ENCODE measurements at places on chromosomes 2 and 18. TPM values are rescaled to one million over a fixed set of nuclear protein-coding genes. Genes with fewer than 3 reads are reported as not detected.

GRCh38 chr2:200575957-200576356 is 9.9 kb upstream of the AOX1 start:
- peaks cover 18% of the 10 kb centered on the region for H3K4me1 ChIP-seq
- H3K27ac ChIP-seq: no peak overlapping the region
- no peak for DNase-seq
- no peaks in the 10 kb centered on the region for H3K27me3 ChIP-seq
- H3K36me3 ChIP-seq: peaks cover 49% of the 10 kb centered on the region
- no peak overlapping the region for H3K4me3 ChIP-seq

Gene IL1F10
- not detected for total RNA-seq

DNA sequence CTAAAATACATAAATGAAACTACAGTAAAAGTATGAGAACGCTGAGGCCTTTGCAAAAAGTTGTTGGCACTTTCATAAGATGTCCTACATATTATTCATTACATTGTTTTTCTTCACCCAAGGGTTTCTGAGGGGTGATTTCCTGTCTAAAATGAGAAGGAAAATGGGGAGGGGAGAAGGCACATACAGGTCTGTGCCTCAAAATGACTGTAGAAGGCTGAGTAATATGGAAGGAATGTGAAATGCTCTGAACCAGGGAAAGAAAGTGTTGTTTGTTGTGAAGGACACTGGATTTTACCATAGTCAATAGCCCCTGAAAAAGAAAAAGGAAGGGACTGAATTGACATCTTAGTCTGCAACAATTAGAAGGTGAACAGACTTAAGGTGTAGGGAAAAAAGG is 99.5 kb upstream of the RNF152 start:
- H3K4me3 ChIP-seq: no peak overlapping the region
- H3K4me1 ChIP-seq: peaks cover 8% of the 10 kb centered on the region
- no peak overlapping the region for H3K27ac ChIP-seq
- H3K27me3 ChIP-seq: no peaks in the 10 kb centered on the region

- no peaks in the 10 kb centered on the region for H3K4me1 ChIP-seq
- no peak overlapping the region for H3K4me3 ChIP-seq
- no peak overlapping the region for H3K27ac ChIP-seq
- no peaks in the 10 kb centered on the region for H3K36me3 ChIP-seq
- H3K27me3 ChIP-seq: no peaks in the 10 kb centered on the region
Observed at GRCh38 chr2:182359027-182359989, 67.5 kb downstream of the PDE1A start.

GRCh38 chr18:8499810-8500675 is 109.2 kb upstream of the RAB12 start:
- H3K27me3 ChIP-seq: no peaks in the 10 kb centered on the region
- H3K4me3 ChIP-seq: no peak overlapping the region
- no peaks in the 10 kb centered on the region for H3K4me1 ChIP-seq
- no peaks in the 10 kb centered on the region for H3K36me3 ChIP-seq

GRCh38 chr2:240419271-240419670 is 16.2 kb upstream of the GPC1 start:
- H3K27ac ChIP-seq: no peak overlapping the region
- no peak overlapping the region for H3K4me3 ChIP-seq
- DNase-seq: no peak

Gene CYP1B1
- 17.1 TPM for total RNA-seq

- no peak overlapping the region for H3K27ac ChIP-seq
- no peaks in the 10 kb centered on the region for H3K27me3 ChIP-seq
- peaks cover 35% of the 10 kb centered on the region for H3K36me3 ChIP-seq
- DNase-seq: no peak
- H3K4me1 ChIP-seq: peaks cover 18% of the 10 kb centered on the region
Observed at GRCh38 chr2:200578778-200579177, 7.0 kb upstream of the AOX1 start.

- no peaks in the 10 kb centered on the region for H3K36me3 ChIP-seq
- H3K27ac ChIP-seq: no peak overlapping the region
- DNase-seq: no peak
- peaks cover 16% of the 10 kb centered on the region for H3K4me1 ChIP-seq
- H3K4me3 ChIP-seq: no peak overlapping the region
Observed at GRCh38 chr18:45008694-45009413, 328.2 kb downstream of the SETBP1 start.

Data from activated CD4-positive, alpha-beta memory T cell treated with anti-CD3 and anti-CD28 coated beads, Interleukin-2, amount 10 ng/mL, durations not matched to agents 7 days and 5 days (primary cell).